ENCODE measurements at places on chromosomes 12 and 14. TPM values are rescaled to one million over a fixed set of nuclear protein-coding genes. Genes with fewer than 3 reads are reported as not detected.

Gene MYH6
- total RNA-seq = not detected

Gene RAB15
- 15.7 TPM for total RNA-seq

Gene ERBB3
- not detected for total RNA-seq

Gene PAPLN
- 1.1 TPM for total RNA-seq

Gene ADGRD1
- total RNA-seq = not detected

Gene CATSPERB
- not detected for total RNA-seq

Gene KRT74
- not detected for total RNA-seq

Gene DLGAP5
- 149 TPM for total RNA-seq

Gene FGD4
- 44.4 TPM for total RNA-seq

Gene EML5
- 0.29 TPM for total RNA-seq

Gene LRP6
- 49.1 TPM for total RNA-seq

Gene KCNH3
- total RNA-seq = 0.14 TPM

Gene RASSF9
- total RNA-seq = 1.7 TPM

Gene CRACR2A
- 20.1 TPM for total RNA-seq

Gene NTN4
- total RNA-seq = 68.2 TPM

Gene ANKRD33
- 0.27 TPM for total RNA-seq

Gene RAB5B
- total RNA-seq = 71.9 TPM

Gene TM7SF3
- 92.8 TPM for total RNA-seq

Gene CISTR
- total RNA-seq = not detected

Gene TMTC2
- 5.5 TPM for total RNA-seq

Gene PIWIL1
- not detected for total RNA-seq

Gene ZC3H14
- 75.9 TPM for total RNA-seq

Gene ZDHHC22
- total RNA-seq = not detected

Gene RPGRIP1
- not detected for total RNA-seq

Gene PKP2
- total RNA-seq = 8.7 TPM

Gene RD3L
- not detected for total RNA-seq

Gene MMP17
- 3.2 TPM for total RNA-seq

Gene AICDA
- not detected for total RNA-seq

Gene ADAM20
- 1.2 TPM for total RNA-seq

Gene VRTN
- not detected for total RNA-seq

Gene TMEM229B
- under 0.01 TPM for total RNA-seq

Gene IAPP
- total RNA-seq = not detected

Gene TEP1
- 26.5 TPM for total RNA-seq
